ENCODE measurements at places on chromosomes 16 and 17.
A peak's percentile ranks its signal among the peaks of the same experiment; 100 is the strongest.

GRCh38 chr17:81189670-81190530 lies 23.9 kb upstream of the AATK start:
- DNase-seq: no peak

DNA sequence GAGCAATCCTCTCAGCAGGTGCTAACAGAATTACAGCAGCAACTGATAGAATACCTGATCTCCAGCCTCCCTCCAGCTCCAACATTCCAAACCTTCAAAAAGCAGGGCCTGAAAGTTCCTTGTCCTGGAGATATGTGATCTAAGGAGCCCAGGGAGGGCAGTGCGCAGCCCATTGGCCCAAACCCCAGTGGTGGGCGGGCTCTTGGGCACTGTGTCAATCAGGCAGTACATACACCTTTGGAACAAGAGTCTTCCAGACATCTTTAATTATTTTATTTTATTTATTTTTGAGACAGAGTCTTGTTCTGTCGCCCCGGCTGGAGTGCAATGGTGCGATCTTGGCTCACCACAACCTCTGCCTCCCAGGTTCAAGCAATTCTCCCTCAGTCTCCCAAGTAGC lies 24.2 kb downstream of the SLC12A3 start:
- no peak for DNase-seq

GRCh38 chr17:43578699-43579565 lies 32.8 kb upstream of the ETV4 start:
- DNase-seq: no peak

GRCh38 chr17:73362697-73363096 lies 50.9 kb upstream of the CDC42EP4 start:
- no peak for DNase-seq

- DNase-seq: no peak
These were observed 136.0 kb upstream of the IRX3 start for GRCh38 chr16:54422569-54422978.

- no peak for DNase-seq
These were observed 4.5 kb upstream of the BRCA1 start for GRCh38 chr17:43129671-43130010.

- no peak for DNase-seq
These were observed 33.8 kb downstream of the GTF3C1 start for GRCh38 chr16:27515874-27516353.

DNA sequence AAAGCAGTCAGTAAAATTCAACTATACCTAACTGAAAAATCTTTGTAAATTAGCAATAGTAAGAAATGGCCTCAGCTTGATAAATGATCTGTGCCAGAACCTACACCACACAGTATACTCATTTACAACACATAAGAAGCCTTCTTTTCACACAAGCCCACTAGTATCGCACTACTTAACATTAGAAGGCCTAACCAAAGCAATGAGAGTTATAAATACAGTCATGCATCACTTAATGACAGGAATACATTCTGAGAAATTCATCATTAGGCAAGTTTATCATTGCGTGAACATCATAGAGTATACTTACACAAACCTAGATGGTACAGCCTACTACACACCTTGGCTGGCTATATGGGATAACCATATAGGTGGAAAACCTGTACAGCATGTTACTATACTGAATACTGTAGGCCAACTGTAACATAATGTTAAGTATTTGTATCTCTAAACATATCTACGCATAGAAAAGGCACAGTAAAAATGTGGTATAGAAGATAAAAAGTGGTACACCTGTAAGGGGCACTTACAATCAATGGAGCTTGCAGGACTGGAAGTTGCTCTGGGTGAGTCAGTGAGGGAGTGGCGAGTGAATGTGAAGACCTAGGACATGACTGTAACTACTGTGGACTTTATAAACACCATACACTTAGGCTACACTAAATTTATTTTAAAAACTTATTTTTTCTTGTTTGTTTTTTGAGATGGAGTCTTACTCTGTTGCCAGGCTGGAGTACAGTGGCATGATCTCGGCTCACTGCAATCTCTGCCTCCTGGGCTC lies 126.5 kb upstream of the CORO6 start:
- no peak for DNase-seq

- no peak for DNase-seq
These were observed 773 bp downstream of the CENPX start for GRCh38 chr17:82021900-82022309.

DNA sequence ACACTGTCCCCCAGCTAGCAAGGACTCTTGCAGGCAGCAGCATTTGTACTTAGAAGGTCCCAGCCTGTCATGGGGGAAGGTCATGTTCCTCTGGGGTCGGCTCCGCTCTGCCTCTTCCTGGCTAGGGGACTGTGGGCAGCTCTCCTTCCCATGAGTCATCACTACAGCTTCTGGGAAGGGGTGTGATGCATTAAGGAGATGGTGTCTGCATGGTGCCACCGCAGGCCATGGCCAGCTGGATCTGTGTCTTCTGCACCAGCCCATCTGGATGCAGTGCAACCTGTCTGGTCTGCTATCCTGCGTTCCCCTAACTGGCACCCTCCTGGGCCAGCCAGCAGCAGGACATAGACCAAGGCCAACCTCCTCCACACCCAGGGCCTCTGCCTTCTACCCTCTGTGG lies 6.3 kb downstream of the STARD3 start:
- no peak for DNase-seq

DNA sequence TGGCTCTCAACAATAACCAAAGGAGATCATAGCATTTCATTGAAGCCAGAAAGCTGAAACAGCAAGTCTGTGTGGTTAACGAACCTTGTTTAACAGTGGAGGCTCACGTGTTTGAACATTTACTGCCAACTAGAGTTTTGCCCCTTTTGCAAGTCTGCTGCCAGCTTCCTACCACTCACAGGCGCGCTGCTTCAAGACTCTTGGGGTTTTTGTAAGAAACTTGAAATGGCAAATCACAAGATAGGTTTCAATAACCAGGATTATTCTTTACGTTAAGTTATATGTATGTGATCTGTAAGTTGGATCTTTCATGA lies 1.2 kb downstream of the SNTB2 start:
- peak; percentile 33 for DNase-seq

- DNase-seq: no peak
These were observed 106.6 kb downstream of the CLEC16A start for GRCh38 chr16:11050944-11051343.

DNA sequence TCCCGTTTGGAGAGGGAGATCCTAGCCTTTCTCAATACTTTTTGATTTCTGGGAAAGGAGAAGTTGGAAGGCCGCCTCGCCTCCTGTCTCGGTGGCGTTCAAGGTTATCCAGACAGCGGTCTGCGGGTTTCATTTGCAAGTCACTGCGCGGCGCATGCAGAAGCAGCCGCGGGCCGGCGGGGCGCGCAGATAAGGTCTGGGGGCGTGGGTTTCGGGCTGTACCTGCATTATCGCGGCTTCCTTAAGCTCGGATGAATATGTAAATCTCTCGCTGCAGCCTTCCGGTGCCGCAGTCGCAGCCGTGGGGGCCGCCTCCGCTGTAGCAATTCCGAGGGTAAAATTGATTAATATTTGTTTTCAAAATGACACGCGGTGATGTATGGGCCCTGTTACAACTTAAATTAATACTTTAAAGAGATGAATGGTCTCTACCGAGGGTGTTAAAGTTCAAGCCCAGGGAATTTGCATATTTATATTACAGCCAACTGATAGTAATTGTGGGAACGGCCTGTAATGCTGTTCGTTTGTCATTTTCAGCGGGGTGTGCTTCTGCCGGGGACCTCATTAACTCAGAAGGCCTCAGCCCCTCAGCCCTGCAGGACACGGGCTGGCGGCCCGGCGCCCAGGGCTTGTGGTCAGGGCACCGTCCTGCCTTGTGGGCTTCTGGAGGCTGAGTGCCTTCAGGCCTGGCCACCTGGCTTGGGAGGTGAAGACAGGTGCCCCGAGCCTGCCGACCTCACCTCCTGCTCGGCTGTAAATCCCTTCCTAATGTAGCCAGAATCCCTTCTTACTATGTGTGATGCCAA lies 99.4 kb downstream of the CYLD start:
- no peak for DNase-seq

DNA sequence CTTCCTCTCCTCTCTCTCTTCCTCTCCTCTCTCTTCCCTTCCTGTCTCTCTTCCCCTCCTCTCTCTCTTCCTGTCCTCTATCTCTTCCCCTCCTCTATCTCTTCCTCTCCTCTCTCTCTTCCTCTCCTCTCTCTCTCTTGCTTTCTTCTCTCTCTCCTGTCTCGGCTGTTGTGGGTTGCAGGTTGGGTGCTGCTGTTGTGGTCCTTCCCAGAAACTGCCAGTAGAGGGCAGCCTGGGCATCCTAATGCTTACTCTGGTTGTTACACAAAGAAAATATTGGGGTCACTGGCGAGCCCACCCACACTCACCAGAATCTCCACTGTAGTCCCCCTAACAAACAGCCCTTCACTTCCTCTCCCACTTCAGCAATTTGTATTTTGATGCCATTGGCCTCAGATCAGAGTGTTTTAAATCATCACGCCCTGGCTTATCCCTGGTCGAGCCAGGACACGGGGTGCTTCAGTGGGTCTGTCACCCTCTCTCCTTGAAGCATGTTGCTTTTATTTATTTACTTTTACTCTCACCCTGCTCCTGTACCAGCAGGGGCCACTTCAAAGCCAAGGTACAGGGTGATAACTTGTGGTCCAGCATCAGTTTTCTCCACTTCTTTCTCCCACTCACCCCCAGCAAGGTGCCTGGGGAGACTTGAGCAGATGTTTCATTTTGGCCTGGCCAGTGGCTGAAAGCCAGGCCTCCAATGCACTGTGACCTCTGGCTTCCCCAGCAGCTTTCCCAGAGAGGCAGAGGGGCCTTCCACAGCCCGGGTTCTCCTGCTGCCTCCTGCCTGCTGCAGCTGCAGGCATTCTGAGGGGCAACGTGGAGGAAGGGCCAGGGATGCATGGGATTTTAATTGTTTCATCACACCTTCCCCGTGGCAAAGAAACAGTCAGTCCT lies 4.7 kb upstream of the MMP15 start:
- peak; percentile 70 for DNase-seq

Data from effector memory CD8-positive, alpha-beta T cell (primary cell).